Esophagus squamous epithelium (tissue), 5 donors: ENCODE measurements at places on chromosomes 3 and 15.

DNA sequence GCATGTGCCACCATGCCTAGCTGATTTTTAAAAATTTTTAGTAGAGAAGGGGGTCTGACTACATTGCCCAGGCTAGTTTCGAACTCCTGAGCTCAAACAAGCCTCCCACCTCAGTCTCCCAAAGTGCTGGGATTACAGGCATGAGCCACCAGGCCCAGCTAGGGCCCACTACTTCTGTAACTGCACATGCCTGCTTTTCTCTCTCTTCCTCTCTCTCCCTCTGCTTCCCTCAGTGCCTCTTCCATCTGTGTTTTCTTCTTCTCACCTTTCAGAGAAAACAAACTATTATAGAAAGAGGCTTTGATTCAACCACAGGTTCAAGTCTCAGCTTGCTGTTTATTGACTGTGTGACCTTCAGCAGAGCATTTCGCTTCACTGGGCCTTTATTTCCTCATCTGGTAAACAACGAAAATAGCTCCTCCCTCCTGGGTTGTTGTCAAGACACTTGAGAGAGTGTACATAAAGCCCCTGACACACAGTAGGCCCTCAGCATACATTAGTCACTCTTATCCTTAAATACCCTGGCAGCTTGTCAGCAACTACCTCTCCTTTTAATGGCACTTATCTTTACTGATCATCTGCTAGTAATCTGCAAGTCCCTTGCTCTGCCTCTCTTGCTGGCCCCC lies 10.2 kb downstream of the TADA3 start:
- DNase-seq = no peak

DNA sequence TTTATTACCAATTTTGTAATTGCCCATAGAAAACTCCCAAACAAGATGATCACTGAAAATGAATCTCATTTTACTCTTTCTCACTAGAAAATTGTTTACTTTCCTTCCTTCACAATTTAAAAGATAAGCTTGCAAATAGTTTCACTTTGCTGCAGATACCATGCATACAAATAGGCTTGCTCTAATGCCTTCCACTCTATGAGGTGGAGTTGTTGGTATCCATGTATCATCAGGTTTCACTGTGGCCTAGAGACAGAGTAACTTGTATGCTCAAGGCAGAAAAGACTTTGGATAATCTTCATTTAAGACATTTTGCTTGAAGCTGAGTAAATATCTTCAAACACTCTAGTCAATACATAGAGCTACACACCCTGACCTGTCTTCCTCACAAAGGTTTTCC lies 60.8 kb downstream of the RYK start:
- no peak for DNase-seq

DNA sequence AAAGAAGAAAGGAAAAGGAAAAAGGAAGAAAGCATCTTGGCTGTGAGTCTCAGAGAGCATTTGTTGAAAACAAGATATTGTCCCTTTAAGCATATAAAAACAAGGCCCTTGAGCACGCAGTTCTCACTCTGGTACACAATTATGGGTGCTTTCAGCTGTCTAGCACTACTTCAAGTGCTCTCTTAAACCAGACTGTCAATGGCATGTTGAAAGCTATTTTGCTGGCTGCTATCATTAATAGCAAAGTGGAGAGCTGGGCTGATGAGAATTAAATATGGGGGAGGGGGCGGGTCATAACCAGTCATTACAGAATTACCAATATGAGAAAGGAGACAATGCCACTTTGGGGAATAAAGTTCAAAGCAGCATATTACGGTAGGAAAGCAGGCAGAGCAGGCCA lies 9.3 kb downstream of the TLE3 start:
- no peak for DNase-seq

GRCh38 chr3:82773207-82773606 lies 1011.8 kb upstream of the GBE1 start:
- no peak for DNase-seq

DNA sequence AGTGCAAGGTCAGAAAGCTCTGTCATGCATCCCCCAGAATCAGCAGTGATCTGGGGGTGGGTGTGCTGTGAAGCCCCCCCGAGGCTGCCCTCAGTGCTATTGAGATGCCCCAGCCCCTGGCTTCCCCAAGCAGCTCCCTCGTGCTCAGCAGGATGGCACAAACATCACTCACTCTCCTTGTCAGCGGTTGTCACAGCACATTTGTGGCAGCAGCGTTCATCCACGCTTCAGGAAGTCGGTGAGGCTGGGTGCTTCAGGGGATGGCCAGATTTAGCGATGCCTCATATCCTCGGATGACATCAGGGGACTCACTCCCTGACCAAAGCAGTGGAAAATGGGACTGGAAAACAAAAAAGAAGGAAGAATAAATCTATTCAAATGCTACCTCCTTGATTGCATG lies 54.4 kb upstream of the SLC6A11 start:
- DNase-seq = no peak

DNA sequence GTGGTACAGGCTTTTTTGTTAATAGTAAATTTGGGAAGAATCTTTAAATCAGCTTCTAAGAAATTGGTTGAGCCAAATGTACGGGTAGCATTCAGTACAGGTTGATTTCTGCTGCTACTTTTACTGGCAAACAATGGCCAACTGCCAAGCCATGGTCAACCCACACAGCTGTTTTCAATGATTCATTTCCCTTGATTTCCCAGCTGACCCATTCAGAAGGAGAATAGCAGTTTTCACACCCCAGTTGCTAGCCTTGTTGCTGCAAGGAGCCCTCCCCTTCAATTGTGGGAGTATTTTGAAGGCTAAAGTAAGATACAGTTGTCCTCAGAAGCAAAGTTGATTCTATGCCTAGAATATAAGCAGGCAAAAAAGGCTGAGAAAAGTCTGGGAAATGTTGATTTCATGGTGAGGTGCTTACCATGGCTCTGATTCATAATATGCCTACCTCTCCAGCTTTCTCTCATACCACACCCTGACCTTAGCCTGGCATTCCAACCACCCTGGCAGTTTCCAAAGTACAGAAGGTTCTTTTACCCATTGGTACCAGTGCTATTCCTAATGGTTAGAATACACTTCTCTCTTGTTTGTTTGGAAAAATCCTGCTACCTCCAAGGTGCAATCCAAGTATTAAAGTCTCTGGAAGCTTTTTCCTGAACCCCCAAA lies 320.3 kb upstream of the TGFBR2 start:
- DNase-seq = peak; percentile 18

GRCh38 chr3:82736696-82737277 lies 975.3 kb upstream of the GBE1 start:
- DNase-seq = no peak

DNA sequence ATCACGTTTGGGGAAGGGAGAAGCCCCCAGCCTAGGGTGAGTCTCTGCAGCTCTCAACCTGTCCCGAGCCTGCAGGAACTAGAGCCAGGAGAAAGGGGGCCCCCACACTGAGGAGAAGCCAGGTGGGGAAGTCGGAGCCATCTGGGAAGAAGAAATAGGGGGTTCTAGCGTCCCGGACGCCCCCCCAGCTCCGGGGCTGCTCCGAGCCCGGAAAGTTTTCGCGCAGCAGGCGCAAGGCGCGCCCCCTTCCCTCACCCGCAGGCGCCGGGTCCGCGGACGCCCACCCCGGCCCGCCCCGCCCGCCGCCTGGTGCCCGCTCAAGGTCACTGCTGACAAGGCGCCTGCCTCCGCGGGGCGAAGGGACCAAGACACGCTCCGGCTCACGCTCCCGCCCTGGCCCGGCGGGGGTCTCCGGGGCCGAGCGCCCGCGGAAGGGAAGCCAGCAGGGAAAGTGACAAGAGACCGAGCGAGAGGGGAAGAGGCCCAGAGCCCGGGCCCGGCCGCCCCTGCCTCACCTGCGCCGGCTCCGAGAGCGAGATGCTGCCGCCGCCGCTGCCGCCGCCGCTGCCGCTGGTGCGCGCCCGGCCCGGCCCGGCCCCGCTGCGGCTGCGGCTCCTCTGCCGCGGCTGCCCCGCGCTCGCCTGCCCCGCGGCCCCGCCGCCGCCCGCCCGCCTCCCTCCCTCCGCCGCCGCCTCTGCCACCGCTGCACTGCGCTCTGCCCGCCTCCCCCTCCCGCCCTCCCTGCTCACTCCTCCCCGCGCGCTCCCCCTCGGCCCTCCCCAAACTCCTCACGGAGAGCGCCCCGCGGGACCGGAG lies 108.4 kb upstream of the SLC6A11 start:
- DNase-seq = no peak

DNA sequence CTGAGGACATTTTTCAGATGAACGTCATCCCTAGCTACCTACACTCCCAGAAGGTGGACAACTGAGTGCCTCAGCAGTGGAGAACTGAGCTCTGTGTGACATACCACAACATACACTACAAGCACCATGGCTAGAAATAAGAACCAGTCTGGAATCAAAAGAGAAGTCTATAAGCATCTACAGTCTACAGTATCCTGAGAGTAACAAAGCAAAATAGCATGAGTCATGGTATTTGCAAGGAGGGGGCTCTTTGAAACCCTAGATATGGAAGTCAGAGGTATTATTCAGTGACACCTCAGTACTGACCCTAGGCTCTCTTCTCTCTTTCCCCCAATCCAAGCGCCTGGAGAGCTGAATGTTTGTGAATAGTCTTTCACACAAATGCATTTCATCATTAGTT lies 87.5 kb downstream of the TNIK start:
- no peak for DNase-seq

DNA sequence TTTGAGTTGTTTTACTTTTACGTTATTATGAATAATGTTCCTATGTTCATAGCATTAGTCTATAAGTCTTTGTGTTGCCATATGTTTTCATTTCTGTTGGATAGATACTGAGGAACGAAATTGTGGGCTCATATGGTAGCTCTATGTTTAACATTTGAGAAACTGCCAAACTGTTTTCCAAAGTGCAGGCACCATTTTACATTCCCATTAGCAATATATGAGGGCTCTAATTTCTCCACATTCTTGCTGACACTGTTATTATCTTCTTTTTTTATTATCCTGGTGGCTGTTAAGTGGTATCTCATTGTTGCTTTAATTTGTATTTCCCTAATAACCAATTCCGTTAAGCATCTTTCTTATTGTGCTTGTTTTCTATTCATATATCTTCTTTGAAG lies 1.8 kb upstream of the PIK3R4 start:
- DNase-seq = no peak

DNA sequence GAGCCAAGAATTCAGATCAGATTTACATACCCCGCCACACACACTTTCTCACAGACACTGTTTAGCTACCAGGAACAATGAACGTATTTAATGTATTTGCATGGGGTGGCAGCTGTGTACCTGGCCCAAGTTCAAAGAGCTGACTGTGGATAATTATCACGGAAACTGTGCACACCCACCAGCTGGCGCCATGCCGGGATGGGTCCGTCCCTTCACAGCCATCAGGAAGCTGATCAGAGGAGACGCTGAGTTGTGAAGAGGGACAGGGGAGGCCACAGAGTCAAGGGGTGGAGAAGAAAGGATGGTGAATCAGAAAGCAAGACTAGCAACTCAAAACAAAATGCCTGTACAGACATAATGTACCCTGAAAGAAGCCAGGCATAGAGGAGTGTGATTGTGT lies 13.1 kb upstream of the PLA2G4D start:
- no peak for DNase-seq

DNA sequence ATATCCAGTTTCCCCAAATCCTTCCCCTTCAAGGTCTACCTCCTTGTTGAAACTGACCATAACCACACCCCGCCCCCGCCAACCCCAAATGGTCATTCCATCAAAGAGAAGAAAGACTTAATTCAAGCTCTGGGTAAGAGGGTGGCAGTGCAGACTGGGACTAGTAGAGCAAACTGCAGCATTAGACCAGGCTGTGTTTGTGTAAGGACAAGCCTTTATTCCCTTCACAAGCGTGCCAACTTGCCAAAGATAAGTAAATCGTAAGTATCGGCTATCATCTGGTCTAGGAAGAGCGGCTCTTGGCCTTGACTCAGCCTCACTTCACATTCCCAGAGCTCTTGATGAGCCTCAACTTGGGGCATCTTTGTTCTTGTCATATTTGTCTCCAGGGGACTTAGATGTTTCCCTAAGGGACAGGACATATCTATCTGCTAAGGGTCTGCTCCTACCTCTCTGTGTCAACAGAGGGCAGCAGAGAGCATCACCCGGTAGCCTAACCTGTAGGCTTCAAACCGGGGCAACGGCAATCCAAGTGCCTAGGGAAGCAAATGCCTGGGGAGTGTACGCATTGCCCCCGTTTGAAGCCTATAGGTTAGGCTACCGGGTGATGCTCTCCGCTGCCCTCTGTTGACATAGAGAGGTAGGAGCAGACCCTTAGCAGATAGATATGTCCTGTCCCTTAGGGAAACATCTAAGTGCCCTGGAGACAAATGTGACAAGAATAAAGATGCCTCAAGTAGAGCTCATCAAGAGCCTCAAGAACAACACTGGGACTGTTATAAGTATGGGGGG lies 8.9 kb upstream of the MAP3K13 start:
- no peak for DNase-seq

- DNase-seq = no peak
Observed at GRCh38 chr3:144295613-144296012, 324.0 kb downstream of the DIPK2A start.

- no peak for DNase-seq
Observed at GRCh38 chr15:88249220-88249619, 7.3 kb downstream of the NTRK3 start.

- no peak for DNase-seq
Observed at GRCh38 chr15:100204771-100205170, 137.0 kb downstream of the ADAMTS17 start.

- no peak for DNase-seq
Observed at GRCh38 chr15:80967451-80967850, 22.2 kb downstream of the MESD start.

- no peak for DNase-seq
Observed at GRCh38 chr15:67382723-67383122, 128.1 kb downstream of the IQCH start.

GRCh38 chr3:81995329-81995728 lies 233.9 kb upstream of the GBE1 start:
- DNase-seq = no peak

DNA sequence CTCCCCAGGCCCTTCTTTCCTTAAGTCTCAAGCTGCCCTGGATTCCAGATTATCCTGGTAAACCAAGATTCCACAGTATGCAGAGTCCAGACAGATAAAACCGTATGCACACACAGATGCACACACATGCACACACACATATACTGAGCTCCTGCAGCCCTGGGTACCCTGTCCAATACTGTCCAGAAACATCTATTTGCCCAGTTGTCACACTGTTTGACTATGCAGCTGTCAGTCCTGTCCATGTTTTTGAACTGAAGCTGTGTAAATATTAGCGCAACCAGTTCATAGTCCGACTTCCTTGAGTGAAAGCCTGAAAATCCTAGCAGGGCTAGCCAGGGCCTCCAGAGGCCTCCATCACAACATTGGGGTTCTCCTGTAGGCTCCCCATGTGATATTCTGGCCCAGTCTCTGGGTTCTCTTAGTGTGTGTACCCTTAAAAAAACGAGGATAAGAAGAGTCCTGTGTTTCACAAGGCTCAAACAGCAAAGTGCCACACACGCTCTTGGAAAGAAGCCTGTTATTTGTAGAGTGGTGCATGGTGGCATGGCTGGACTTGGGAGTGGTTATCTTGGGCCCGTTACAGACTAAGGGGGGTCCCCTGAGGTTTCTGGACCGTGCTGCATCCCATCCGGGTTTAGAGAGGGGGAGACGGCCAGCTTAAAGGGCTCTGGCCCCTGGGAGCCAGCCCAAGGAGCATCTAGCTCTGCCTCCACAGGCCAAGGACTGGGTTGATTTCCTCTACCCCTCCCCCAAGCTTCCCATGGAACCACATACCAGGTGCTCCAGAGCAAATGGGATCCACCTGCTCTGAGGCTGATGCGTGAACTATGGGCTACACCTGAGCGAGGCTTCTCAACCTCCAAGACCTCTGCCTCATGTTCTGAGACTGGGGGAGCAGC lies 108.3 kb downstream of the IQSEC1 start:
- no peak for DNase-seq

GRCh38 chr3:70990723-70991122 lies 592.8 kb downstream of the FOXP1 start:
- no peak for DNase-seq
